ENCODE measurements at places on chromosomes 7 and 10. TPM values are rescaled to one million over a fixed set of nuclear protein-coding genes. Genes with fewer than 3 reads are reported as not detected.

DNA sequence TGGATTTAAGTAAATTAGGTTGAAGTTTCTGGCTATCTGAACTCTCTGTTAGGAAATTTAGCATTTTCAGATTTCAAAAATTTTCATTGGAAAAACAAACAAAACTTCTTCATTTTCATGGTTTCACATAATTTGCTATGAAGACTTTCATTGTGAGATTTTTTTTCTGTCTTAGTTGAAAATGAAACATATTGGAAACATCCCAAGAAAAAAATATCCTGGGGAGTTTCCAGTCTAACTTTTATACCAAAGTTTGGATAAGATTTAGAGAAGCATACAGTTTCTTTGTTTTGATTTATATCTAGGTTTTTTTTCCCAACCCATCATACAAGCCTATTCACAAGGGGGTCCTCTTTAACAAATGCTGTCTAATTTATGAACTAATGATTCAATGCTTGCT lies 300.5 kb upstream of the SEMA3A start:
- no peak for DNase-seq

DNA sequence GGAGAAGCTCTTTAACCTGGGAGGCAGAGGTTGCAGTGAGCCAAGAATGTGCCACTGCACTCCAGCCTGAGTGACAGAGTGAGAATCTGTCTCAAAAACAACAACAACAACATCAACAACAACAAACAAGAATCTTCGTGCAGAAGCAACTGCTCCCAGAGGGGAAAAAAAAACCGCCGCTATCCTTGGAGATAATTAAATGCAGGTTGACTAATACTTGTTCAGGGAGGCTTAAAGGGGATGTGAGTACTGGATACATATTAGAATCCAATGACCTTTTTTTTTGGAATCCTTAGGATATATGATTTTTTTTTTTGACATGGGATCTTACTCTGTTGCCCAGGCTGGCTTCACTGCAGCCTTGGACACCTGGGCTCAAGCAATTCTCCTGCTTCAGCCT lies 89.6 kb upstream of the FAM171A1 start:
- DNase-seq = no peak

GRCh38 chr10:88908194-88908593 lies 28.1 kb downstream of the STAMBPL1 start:
- DNase-seq = no peak

The RBP3 gene
- total RNA-seq = not detected

The EEPD1 gene
- total RNA-seq = 6.4 TPM

DNA sequence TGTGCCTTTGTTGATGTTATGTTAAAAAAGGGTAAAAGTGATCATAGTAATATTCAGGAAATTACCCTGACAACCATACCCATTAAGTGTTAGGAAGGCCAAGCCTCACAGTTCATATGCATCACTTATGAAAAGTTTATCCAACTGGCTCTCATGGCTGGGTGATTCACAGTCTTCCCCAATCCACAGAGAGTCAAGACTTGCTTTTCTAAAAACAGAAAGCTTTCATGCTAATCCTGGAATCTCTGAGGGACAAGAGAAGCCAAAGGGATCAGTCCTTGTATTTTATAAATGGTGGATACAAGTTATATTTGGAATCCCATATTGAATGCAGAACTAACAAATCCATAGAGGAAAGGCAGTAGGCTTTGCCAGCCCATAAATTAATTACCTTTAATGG lies 218.3 kb downstream of the JAZF1 start:
- no peak for DNase-seq

DNA sequence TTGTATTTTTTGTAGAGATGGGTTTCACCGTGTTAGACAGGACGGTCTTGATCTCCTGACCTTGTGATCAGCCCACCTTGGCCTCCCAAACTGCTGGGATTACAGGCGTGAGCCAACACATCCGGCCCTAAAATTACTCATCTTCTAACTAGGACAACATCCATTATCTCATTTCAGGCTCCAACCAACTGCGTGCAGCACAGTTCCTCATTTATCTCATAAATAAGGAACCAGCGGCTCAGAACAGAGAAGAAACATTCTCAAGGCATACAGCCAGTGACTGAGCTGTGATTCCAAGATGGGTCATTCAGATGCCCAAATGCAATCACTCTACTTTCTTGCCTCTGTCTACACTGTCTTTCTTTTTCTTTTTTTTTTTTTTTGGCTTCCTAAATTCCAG lies 356.1 kb downstream of the ELMO1 start:
- no peak for DNase-seq

DNA sequence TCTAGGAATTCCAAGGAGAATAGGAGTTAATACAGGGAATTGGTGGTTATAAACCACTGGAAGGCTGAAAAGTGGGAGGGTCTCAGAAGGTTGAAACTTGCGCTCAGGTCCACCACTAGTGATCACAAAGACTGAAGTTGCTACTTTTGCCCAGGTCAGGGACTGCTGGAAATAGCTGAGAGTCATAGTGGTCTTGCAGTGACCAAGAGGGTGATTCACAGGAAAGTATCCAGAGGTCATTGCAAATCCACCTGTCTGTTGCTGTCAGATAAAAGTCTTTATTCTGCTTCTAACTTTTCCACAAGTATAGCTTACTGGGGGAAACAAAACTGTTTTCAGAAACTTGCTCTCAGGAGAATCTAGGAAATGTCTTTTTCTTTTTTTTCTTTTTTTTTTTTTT lies 211.5 kb upstream of the PRSS1 start:
- no peak for DNase-seq

DNA sequence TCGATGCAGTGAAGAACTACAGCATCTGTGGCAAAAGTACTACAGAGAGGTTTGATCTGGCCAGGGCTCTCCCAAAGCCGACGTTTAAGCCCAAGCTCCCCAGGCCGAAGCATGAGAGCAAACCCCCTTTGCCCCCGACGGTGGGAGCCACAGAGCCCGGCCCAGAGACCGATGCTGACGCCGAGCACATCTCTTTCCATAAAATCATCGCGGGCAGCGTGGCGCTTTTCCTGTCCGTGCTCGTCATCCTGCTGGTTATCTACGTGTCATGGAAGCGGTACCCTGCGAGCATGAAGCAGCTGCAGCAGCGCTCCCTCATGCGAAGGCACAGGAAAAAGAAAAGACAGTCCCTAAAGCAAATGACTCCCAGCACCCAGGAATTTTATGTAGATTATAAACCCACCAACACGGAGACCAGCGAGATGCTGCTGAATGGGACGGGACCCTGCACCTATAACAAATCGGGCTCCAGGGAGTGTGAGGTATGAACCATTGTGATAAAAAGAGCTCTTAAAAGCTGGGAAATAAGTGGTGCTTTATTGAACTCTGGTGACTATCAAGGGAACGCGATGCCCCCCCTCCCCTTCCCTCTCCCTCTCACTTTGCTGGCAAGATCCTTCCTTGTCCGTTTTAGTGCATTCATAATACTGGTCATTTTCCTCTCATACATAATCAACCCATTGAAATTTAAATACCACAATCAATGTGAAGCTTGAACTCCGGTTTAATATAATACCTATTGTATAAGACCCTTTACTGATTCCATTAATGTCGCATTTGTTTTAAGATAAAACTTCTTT lies 2.3 kb downstream of the LRRTM3 start:
- no peak for DNase-seq

GRCh38 chr7:105250706-105251105 lies 138.0 kb downstream of the SRPK2 start:
- no peak for DNase-seq

GRCh38 chr10:44196336-44196735 lies 188.6 kb downstream of the CXCL12 start:
- no peak for DNase-seq

GRCh38 chr7:2522780-2523433 lies 3.3 kb downstream of the LFNG start:
- peak; percentile 87 for DNase-seq

All from breast epithelium (tissue), 4 donors.